NCI-H82 (cell line): ENCODE measurements at places on chromosomes 1 and 21.

GRCh38 chr1:32754317-32755097 lies 51.9 kb upstream of the SYNC start:
- DNase-seq: peak; percentile 68

- no peak for DNase-seq
Measured at GRCh38 chr1:220157738-220158137, 63.8 kb downstream of the IARS2 start.

GRCh38 chr1:157932069-157932468 lies 61.4 kb upstream of the KIRREL1 start:
- no peak for DNase-seq

- peak; percentile 84 for DNase-seq
Measured at GRCh38 chr1:95116580-95117206, 462 bp upstream of the TLCD4 start.

DNA sequence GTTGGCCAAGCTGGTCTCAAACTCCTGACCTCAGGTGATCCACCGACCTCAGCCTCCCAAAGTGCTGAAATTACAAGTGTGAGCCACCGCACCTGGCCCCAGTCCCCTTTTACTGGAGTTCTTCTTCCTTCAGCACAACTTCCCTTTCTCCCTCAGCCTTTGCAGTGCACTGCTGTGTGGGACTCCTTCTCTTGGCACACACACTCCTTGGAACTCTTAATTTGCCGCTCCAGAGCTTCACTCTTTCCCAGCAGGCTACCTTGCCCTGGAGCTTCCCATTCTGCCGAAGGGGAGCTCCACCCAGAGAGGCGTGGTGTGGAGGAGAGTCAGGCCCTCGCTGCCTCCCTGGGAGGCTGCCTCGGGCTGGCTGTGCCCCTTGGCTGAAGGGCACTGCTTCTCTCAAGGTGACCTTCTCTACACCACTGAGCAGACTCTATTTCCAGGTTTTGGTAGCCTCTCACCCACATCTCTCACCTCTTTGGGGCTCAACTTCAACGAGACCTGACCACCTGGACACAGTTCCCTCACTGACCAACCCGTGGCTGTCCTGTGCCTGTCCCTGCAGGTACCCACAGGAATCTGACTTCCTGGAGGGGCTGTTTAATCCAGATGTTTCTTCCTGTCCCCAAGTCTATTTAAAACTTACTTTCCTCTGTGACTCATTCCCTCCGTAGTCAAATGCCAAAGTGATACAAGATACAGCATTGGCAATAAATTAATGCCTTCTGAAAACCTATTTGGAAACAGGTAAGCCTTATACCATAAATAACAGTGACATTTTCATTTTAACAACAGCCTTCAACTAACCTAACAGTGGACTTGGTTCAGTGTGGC lies 227.3 kb upstream of the KIAA0040 start:
- no peak for DNase-seq

- no peak for DNase-seq
Measured at GRCh38 chr1:172071746-172072145, 230.4 kb downstream of the DNM3 start.

DNA sequence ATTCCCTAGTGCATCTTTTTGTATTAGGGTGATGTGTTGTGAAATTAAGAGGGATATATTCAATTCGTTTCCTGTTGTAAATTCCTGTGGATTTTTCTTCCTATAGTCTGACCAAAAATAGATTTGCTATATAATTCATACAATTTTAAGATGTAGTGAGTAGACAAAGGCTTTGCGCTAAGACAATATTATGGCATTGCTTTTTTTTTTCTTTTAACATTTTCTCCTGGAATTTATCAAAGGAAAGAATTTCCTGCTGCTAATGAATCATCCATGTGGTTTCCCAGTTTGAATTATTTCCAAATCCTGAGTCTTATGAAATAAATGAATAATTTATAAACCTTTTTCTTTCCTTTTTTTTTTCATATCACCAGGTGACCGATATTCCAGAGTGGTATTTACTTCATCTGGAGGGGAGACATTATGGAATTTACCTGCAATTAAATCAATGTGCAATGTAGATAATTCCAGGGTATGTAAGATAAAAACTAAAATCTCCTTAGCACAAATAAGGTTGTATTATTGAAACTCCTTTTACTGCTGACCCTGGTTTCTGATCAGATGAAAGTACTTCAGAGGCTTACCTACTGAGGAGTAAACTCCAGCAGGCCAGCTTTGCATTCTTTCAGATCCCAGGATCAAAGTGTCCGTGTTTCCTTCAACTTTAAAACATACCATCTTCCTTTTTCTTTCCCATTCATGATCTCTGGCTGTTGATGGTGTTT lies 148.4 kb downstream of the TLR5 start:
- no peak for DNase-seq

DNA sequence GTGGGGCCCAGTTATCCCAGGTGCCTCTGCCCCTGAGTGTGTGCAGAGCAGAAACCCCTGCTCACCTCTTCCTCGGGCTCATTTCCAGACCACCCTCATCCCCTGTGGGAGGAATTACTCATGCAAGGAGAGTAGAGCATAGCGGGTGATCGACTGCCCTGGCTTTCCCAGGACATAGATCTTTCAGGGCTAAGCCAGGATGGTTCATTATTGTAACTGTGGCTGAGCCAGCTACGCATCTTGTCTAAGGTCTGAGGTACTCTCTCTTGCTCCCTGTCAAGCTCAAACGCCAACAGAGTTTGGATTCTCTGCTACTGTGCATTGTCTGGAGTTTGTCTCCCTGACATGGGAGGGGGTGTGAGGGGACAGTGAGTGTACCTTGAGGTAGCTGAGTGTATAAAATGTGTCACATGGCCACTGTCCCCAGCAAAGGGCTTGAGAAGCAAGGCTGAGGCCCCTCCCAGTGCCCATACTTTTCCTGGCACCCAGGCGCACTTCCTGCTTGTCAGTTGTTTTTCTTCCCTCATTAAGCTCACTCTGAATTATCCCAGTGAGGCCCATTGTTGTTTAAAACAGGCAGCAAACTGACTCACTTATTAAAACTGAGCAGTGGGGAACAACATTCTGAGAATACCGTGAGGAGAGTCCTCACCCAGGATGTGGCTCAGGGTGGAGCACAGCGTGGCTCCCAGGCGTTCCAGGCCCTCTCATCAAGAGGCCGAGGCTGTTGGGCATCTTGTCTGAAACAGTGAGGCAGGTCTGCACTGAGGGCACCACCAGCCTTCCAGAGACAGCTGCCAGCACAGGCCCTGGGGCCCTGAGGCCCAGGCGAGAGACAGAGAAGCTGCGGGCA lies 92.9 kb downstream of the LAMC2 start:
- DNase-seq: no peak

- DNase-seq: no peak
Measured at GRCh38 chr1:204293605-204294337, 66.0 kb downstream of the PLEKHA6 start.

DNA sequence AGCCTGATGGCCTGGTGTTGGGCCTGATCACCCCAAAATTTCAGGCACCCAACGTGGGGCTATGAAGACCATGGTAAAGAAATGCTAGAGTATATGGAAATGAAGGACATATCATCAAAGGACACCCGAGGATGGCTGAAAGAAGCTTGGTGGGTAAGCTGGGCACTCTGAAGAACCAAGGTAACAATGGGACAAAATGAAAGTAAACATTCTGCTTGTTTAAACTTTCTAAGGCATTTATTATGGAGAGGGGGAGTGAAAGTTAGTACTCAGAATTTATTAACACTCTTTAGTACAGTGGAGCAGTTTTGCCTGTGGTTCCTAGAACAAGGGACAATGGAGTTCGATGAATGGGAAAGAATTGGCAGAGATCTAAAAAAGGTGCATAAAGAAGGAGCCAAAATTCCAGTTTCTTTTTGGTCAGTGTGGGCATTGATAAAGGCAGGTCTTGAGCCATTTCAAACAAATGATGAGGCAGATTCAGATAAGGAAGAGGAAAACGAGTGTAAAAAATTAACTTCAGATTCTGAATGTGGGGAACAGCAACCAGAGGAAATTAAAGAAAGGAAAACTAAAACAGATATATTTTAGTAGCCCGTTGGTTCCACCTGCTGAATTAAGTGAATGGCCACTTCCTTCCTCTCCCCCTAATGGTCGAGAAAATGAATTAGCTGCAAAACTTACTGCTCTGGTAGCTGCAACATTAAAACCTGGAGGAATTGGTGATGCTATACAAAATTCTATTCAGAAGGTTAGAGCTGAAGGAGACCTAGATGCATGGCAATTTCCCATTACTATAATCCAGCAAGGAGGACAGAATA lies 8.4 kb upstream of the PM20D1 start:
- DNase-seq: no peak

DNA sequence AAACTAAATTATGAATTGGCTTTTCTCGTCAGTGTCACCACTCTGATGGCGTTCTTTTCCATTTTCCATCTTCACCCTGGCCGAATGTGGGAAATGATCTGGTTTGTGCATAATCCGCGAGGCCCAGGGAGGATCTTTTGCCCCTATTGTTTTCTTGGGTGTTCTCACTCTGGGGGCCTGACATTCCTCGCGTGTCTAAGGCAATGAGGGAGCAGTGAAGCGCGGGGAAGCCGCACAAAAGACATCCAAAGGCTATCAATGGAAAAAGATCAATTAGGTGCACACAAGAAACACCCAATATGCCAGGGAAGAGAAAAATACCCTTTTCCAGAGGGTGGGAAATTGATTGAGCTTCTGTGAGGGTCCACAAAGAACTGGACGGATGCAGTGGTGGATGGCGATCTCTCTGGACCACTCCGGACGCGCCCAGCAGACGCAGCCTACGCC lies 941 bp upstream of the C1orf21 start:
- DNase-seq: peak; percentile 55
